Dermis microvascular lymphatic vessel endothelial cell (primary cell): ENCODE measurements at places on chromosomes 6 and 20. TPM values are rescaled to one million over a fixed set of nuclear protein-coding genes. Genes with fewer than 3 reads are reported as not detected.

Gene TRIM38
- total RNA-seq: 4.7 and 6.3 TPM in 2 replicates

Gene WFDC2
- not detected in 2 replicates for total RNA-seq

Gene MMUT
- total RNA-seq: 10.2 and 11.9 TPM in 2 replicates

Gene PXMP4
- total RNA-seq: 4.2 and 6.3 TPM in 2 replicates

Gene MUC22
- not detected in 2 replicates for total RNA-seq

Gene MTO1
- 22.6 and 24.5 TPM in 2 replicates for total RNA-seq

Gene BEND3
- total RNA-seq: 1.2 and 2.7 TPM in 2 replicates

Gene PSMB8
- total RNA-seq: 57.3 and 64.9 TPM in 2 replicates

Gene PRICKLE4
- total RNA-seq: 6.4 and 9.5 TPM in 2 replicates

Gene CDH4
- total RNA-seq: under 0.01 and 0.13 TPM in 2 replicates

Gene CLIC5
- under 0.01 TPM in 2 replicates for total RNA-seq

Gene EGFL8
- 0.64 and 2.3 TPM in 2 replicates for total RNA-seq

Gene SLC13A3
- under 0.01 and 0.13 TPM in 2 replicates for total RNA-seq

Gene RNF144B
- 12.0 and 13.9 TPM in 2 replicates for total RNA-seq

Gene HLA-DQB2
- total RNA-seq: not detected in 2 replicates

Gene TBX18
- 1.0 and 1.2 TPM in 2 replicates for total RNA-seq

Gene HLA-DOA
- not detected in 2 replicates for total RNA-seq

Gene ZBTB9
- 3.9 and 6.7 TPM in 2 replicates for total RNA-seq

Gene CYP39A1
- 0.25 and 0.26 TPM in 2 replicates for total RNA-seq

Gene OPRL1
- total RNA-seq: 2.3 and 2.7 TPM in 2 replicates

Gene KCNK16
- not detected in 2 replicates for total RNA-seq

Gene PLCB4
- total RNA-seq: 2.1 and 4.0 TPM in 2 replicates

Gene HLA-DMB
- total RNA-seq: 0.25 and 0.51 TPM in 2 replicates

Gene MYT1
- not detected in 2 replicates for total RNA-seq

Gene ECT2L
- total RNA-seq: under 0.01 TPM in 1 of 2 replicates, not detected in the other

Gene C2
- 0.13 TPM in 1 of 2 replicates, not detected in the other for total RNA-seq

Gene ZNF334
- total RNA-seq: 0.13 and 0.76 TPM in 2 replicates

Gene MRPL2
- total RNA-seq: 11.8 and 13.1 TPM in 2 replicates

Gene APOBEC2
- not detected in 2 replicates for total RNA-seq

Gene BAG2
- total RNA-seq: 0.38 and 0.90 TPM in 2 replicates

Gene NR2E1
- not detected in 2 replicates for total RNA-seq

Gene DACT2
- total RNA-seq: not detected in 2 replicates

Gene IL17F
- not detected in 2 replicates for total RNA-seq

Gene TP53INP2
- total RNA-seq: 3.3 and 6.7 TPM in 2 replicates

Gene APCDD1L
- total RNA-seq: not detected in 2 replicates

Gene SLC22A2
- total RNA-seq: not detected in 2 replicates

Gene BTBD3
- total RNA-seq: 45.6 and 79.3 TPM in 2 replicates

Gene PLN
- not detected in 2 replicates for total RNA-seq

Gene EYA4
- under 0.01 and 0.51 TPM in 2 replicates for total RNA-seq

Gene MAFB
- 2.7 and 8.0 TPM in 2 replicates for total RNA-seq

Gene KIAA0408
- not detected in 2 replicates for total RNA-seq

Gene CLPSL1
- not detected in 2 replicates for total RNA-seq

Gene ULBP2
- 1.0 and 1.4 TPM in 2 replicates for total RNA-seq

Gene ERVFRD-1
- under 0.01 TPM in 2 replicates for total RNA-seq

Gene PNLDC1
- total RNA-seq: not detected in 2 replicates

Gene EFCAB8
- total RNA-seq: under 0.01 TPM in 1 of 2 replicates, not detected in the other

Gene CSE1L
- 55.9 and 82.3 TPM in 2 replicates for total RNA-seq

Gene SNX9
- 36.2 and 53.7 TPM in 2 replicates for total RNA-seq

Gene EPM2A
- 5.6 and 5.9 TPM in 2 replicates for total RNA-seq

Gene EDN3
- total RNA-seq: not detected in 2 replicates

Gene SPTLC3
- 0.13 and 0.63 TPM in 2 replicates for total RNA-seq

Gene ANGPT4
- total RNA-seq: not detected in 2 replicates

Gene TCF21
- under 0.01 TPM in 1 of 2 replicates, not detected in the other for total RNA-seq

Gene RAB44
- under 0.01 TPM in 2 replicates for total RNA-seq

Gene GPR31
- total RNA-seq: not detected in 2 replicates
